Tongue (tissue), 3 donors: ENCODE measurements at places on chromosomes 5 and 9. TPM values are rescaled to one million over a fixed set of nuclear protein-coding genes. Genes with fewer than 3 reads are reported as not detected.

DNA sequence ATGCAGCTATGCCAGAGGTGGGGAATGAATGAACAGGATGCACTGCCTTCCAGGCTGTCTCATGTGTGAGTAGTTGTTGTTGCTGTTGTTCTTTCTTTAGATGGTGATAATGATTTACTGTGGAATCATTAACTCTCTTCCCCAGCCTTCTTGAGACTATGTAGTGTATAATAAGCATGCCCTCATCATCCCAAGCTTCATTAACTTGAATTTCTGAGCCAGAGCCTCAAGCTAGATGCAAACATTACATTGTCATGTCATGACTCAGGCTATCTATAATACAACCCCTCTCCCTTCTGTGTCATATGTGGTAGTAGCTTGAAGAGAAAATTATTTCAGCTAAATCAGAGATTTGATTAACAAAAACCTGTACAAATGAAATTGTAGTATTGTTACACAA, 10.0 kb upstream of the ADAMTSL1 start:
- no peak for DNase-seq

GRCh38 chr9:96219026-96219899, 82.7 kb downstream of the HSD17B3 start:
- peak; percentile 54 for DNase-seq

DNA sequence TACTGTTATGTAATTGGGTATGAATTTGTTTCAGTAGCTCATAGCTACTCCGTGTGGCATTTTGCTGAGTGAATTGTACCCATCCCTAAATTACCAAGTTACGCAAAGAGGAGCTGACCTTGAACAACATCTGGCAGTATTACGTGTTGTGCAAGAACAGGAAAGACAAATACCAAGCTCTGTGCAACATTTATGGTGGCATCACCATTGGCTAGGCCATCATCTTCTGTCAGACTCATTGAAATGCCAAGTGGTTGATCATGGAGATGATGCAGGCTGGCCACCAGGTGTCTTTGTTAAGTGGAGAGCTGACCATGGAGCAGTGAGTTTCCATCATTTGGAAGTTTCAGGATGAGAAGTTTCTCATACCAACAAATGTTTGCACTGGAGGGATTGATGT, 15.0 kb downstream of the ZSWIM6 start:
- DNase-seq: no peak

- DNase-seq: no peak
Observed at GRCh38 chr5:180207593-180207992, 1.4 kb downstream of the RASGEF1C start.

GRCh38 chr5:179964015-179964414, 56.3 kb upstream of the TBC1D9B start:
- DNase-seq: no peak

DNA sequence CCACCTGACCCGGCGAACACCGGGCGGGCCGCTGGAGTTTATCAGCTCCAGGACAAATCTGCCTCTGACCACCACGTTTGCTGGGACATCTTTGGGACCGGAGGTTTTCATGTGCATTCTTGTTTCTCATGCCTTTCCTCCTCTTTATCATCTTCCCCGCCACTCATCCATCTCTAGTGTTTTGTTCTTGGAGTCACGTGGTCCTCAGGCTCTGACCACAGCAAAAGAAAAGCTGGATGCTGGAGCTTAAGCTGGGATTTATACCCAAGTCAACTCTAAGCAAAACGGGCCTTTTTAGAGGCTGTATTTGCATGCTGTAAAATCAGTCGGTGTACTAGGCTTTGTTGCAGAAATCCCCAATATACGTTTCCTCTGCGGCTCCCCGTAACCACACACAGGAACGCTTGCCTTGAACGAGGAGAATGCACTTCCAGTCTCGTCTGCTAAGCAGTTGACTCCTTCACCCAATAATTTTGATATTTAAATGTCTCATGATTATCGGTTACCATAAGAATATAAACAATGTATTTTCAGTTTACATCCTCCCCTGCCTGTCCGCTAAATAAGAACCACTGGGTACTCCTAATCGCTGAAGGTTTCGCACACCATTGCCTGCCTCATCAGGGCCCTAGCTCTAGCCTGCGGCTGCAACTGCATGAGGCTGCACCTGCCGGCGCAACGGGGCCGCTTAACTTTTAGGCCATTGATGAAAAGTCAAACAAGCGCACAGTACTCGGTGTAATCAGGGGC, 560 bp upstream of the NDUFS6 start:
- DNase-seq: peak; percentile 31

DNA sequence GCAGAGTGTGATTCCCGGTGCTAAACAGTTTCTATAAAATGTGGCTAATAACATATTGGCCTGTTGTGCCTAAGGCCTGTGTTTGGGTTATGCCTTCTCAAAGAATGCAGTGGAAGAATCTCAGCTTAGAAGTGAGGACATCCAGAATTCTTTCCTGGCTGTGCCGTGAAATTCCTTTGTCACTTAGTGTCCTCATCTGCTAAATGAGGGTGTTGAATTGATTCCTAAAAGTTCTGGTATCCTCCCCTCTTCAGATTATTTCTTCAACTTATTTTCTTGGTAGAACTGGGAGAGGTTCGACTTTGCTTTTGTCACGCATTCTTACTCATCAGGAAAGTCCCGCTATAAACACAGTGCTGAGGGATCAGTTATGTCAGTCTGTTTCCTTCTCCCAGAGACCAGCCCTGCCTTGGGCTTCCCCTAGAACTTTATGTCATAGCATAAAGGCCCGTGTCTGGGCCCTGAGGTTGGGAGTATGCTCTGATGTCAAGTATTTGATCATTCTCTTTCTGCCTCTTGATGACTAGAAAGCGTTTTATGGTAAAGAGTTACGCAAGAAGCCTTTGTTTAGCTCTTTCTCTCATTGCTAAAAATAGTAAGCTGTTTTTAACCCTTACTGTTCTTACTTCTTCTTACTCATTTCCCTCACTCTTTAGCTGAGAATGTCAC, 29.5 kb downstream of the MTAP start:
- DNase-seq: no peak

GRCh38 chr9:71746023-71746757, 22.1 kb downstream of the CEMIP2 start:
- DNase-seq: no peak

DNA sequence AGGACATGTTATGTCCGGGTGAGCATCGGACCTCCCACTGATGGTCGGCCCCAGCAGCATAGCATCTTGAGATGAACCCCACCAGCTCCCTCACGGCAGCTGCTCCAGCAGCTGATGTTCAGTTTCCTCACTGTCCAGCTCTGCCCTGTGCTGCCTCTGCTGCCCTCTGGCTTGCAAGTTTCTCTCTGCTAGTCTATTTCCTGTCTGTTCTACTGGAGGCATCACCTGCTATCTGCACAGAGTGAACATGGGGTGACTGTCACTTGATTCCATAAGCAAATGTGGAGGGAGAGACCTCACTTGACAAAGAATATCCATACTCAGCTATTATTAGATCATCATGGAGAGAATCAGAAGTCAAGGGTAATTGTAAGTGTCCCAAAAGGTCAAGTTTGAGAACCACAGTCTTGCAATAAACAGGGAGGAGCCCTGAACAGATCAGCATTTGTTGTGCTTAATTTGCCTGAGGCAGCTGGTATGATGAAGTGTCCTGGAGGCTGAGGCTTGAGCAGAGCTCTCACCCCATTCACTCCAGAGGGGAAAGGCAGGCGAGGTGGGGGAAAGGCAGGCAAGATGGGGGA, 702.8 kb downstream of the SEMA5A start:
- DNase-seq: peak; percentile 64

GRCh38 chr5:126680191-126680817, 79.6 kb downstream of the PHAX start:
- peak; percentile 48 for DNase-seq

GRCh38 chr5:172648013-172648381, 6.9 kb downstream of the NEURL1B start:
- peak; percentile 28 for DNase-seq

GRCh38 chr5:102931085-102931725, 176.1 kb downstream of the PAM start:
- DNase-seq: peak; percentile 19

DNA sequence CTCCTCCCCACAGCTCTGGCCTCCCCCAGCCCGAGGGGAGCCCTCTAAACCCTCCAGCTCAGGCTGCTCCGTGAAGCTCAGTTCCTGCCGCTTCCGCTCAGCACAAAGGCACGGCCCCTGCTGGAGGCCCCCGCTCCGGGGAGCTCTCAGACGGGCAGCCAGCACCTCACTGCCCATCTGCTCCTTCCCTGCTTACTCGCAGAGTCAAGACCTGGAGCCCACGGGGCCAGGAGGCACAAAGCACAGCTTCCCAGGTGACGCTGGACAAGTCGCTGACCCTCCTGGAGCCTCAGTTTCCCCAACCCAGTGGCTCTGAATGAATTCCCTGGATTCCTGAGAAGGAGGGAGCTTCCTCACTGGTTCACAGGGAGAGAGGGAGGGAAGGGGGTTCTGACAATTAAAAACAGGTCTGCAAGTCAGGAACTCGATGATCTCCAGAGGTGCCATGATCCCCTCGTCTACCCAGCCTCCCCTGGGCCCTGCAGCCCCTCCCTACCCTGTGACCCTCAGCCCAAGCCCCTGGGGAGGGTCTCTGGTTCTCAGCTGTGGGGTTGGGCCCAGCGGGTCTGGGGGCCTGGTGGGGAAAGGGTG, 36.2 kb downstream of the VAV2 start:
- peak; percentile 78 for DNase-seq

APBA1 gene
- 7.7 TPM for total RNA-seq

CAMLG gene
- 26.9 TPM for total RNA-seq
